Fibroblast of the conjunctiva (primary cell): ENCODE measurements at places on chromosomes 1 and 21.
A peak's percentile ranks its signal among the peaks of the same experiment; 100 is the strongest.

DNA sequence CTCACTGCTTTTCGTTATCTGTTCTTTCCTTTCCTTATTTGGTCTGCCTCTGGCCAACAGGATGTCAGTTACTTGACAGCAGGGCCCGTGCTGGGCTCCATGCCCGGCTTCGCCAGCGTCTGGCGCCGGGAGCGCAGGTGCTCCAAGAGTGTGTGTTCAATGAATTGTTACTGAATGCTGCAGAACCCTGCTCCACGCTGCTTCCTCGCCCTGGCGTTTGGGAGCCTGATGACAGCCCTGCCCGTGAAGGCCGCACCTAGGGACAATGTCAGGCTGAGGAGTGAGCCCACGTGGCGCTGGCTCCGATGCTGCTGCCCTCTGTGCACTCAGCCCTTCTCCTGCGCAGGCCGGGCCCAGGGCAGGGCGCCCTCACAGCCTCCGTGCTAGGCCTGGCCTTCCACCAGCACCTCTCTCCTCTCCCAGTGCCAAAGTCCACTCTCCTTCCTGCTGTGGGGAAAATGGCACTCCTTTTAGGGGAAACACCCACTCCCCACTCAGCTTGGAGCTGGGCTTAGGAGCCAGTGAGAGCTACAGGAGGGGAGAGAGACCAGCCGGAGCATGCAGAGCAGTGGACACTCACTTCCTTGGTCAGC is 51.4 kb downstream of the ACBD3 start:
- DNase-seq = no peak

GRCh38 chr1:19153169-19153568 is 56.9 kb downstream of the UBR4 start:
- DNase-seq = no peak

DNA sequence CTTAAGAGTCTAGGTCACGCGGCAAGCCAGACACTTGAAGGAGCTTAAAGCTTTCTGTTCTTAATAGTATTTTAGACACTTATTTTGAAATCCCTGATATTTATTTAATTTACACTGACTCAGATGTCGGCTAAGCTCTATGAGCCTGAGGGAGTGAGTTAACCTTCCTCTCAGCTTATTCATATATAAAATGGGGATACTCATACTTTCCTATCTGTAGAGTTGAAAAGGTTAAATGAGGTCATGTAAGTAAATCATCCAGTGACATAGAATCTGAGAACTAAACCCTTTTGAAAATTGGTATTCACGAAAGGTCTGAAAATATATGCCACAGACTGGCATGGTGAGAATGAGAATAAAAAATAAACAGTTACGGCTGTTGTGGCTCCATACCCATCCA is 1.4 kb upstream of the GPR161 start:
- no peak for DNase-seq

DNA sequence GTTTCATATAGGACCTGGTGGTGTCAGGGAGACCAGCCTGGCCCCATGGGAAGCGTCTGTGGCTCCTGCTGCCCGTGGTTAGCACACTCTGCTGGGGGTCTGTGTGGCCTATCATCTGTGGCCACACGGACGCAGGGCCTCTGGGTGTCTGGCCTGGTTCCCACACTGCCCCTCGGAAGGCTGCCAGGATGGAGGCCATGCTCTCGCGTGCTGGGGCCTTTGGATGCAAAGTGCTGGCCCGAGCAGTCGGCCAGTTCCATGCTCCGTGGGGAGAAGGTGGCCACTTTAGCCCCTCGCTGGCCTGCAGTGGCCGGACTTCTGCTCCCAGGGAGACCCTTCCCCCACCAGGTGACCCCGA is 20.8 kb upstream of the LRRC3 start:
- no peak for DNase-seq

- no peak for DNase-seq
Observed at GRCh38 chr1:155004352-155005075, 1.9 kb downstream of the ZBTB7B start.

GRCh38 chr1:44609412-44609767 is 64.9 kb downstream of the TMEM53 start:
- DNase-seq = no peak

GRCh38 chr1:26016953-26017545 is 4.5 kb upstream of the EXTL1 start:
- no peak for DNase-seq

- peak; percentile 40 for DNase-seq
Observed at GRCh38 chr21:32135401-32136363, 143.2 kb downstream of the MIS18A start.

- no peak for DNase-seq
Observed at GRCh38 chr1:63317817-63318152, 4.6 kb upstream of the FOXD3 start.

DNA sequence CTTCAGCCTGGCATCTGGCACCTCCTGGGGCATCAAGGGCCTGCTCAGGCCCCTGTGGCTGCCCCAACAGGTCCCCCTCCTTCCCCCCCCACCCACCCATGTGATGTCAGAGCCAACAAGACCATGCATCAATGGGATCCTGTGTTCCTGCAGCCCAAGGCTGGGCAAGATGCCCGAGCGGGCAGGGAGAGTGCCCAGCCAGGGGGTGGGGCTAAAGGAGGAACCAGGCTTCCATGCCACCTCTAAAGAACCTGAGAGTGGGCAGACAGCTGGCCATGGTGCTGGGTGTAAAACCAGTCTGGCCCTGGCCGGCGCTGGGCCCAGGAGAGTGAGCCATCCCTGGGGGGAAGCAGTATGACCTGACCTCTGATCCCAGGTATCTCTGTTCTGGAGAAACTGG is 7.6 kb downstream of the COL16A1 start:
- no peak for DNase-seq

DNA sequence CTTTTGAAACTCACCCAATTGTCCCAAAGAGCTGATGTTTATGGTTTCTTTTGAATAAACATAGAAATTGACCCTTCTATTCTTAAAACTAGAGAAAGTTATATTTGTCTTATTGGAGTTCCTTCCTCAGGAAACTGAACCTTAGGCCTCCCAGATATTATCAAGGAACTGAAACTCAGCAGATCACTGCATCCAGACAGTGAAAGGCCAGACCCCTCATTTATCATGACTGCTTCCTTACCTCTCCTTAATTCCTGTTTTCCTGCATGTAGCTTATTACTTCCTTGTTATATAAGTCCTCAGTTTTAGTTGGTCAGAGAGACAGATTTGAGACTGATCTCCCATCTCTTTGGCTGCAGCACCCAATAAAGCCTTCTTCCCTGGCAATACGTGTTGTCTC is 27.5 kb downstream of the SLC22A15 start:
- no peak for DNase-seq

DNA sequence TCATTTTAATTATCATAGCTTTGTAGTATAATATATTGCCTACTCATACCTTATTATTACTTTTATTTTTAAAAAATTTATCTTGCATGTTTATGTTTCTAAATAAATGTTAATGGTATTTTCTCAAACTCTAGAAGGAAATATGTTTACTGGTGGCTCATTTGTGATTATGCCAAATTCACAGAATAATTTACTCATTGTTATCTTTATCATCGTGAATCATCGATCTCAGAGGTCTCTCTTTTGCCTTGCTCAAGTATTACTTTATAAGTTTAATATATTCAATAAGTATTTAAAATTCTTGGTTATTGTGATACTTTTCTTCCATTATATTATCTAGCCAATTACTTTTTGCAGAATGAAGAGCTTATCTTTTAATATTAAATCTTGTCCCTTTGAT is 836.7 kb upstream of the ADAMTS5 start:
- DNase-seq = no peak

- DNase-seq = peak; percentile 65
Observed at GRCh38 chr1:236904892-236905741, 99.1 kb downstream of the MT1HL1 start.

DNA sequence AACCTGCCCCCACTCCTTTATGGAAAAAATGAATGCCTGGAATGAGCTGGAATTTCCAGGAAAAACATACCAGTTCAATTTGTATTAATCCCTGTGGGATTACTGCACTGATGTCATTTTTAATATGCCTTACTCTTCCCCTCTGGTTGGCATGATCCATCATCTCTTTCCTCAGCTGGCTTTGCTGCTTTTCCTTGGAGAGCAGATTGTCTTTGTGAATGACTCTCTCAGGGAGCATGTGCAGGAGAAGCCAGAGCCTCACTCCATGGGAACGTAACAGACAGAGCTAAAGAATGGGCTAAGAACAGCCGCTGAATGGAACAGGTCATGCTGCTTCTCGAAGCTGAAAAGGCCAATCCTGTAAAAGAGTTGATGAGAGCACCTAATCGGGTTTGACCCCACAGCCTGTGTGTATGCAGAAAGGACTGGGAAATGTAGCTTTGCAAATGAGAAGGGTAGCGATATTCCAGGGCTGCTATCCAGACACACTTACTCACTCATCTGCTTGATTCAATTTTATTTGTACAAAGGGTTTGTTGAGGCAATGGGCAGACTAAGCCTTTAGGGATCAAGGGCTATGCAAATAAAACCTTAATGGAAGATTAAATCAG is 20.7 kb downstream of the PHC2 start:
- peak; percentile 43 for DNase-seq

GRCh38 chr1:205668951-205669340 is 11.4 kb downstream of the SLC45A3 start:
- DNase-seq = no peak
